ENCODE measurements at places on chromosomes 3 and 15. TPM values are rescaled to one million over a fixed set of nuclear protein-coding genes. Genes with fewer than 3 reads are reported as not detected.

CLRN1 gene
- not detected for total RNA-seq

MNS1 gene
- total RNA-seq, result 1.6 TPM

PTPRG gene
- 29.4 TPM for total RNA-seq

MORC1 gene
- total RNA-seq, result not detected

NMNAT3 gene
- total RNA-seq, result not detected

HPS3 gene
- total RNA-seq, result 21.2 TPM

PLS1 gene
- 0.64 TPM for total RNA-seq

Measured in HFFc6 (cell line).